Fibroblast of lung (primary cell): ENCODE measurements at places on chromosomes 4 and X. TPM values are rescaled to one million over a fixed set of nuclear protein-coding genes. Genes with fewer than 3 reads are reported as not detected.

The ZNF280C gene
- 2.3 and 4.1 TPM in 2 replicates for total RNA-seq

The SOX3 gene
- total RNA-seq, result not detected in 2 replicates

The CNGA1 gene
- total RNA-seq, result not detected in 2 replicates

The GLUD2 gene
- 1.3 and 1.8 TPM in 2 replicates for total RNA-seq

DNA sequence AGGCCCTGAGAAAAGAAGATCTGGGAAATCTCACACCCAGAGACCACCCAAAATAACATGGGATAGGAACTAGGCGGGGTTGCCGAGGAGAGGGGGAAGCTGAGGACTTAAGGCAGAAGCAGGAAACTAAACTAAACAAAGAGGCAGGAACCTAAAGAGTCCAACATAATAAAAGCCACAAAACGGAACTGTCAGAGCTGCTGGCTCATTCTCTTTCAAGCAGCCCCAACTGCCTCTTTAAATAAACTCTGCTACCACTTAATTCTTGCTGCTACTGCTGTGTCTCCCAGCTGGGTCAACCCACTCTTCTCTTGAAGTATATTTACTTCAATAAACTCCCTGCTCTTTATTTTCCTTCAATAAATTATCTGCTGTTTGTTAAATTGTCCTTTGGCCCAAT lies 44.5 kb downstream of the MAGEB16 start:
- no peak for DNase-seq

DNA sequence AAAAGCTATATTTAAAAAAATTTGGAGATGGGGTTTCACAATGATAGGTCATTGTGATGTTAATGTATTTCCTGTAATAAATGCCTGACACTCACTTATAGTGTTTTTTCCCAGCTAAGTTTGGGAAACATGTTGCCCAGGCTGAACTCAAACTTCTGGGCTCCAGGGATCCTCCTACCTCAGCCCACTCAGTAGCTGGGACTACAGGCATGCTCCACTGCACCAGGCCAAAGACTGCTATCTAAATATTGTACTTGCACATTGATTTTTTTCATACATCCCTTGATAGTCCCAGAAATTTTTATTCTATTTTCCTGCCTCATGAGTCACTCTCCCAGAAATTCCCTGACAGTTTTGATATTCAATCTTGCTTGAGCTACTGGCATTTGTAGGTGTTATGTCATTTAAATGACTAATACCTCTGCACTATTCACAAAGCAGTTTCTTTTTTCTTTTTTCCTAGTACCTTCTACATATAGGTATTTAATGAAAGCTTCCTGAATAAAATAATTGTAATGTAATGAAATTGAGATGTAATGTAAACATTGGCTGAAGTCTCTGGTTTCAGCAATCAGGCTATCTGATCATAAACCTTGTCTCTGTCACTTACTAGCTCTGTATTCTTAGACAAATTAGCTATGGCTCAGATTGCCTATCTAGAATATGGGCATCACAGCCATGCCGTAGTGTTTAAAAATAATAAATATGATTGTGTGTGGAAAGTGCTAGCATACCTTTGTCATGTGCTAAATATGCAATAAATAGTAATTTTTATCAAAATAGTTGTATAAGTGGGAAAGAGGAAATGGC lies 1973.0 kb upstream of the AGA start:
- peak; percentile 74 for DNase-seq

GRCh38 chr4:136395212-136395722 lies 1137.0 kb downstream of the PCDH18 start:
- DNase-seq, result no peak

DNA sequence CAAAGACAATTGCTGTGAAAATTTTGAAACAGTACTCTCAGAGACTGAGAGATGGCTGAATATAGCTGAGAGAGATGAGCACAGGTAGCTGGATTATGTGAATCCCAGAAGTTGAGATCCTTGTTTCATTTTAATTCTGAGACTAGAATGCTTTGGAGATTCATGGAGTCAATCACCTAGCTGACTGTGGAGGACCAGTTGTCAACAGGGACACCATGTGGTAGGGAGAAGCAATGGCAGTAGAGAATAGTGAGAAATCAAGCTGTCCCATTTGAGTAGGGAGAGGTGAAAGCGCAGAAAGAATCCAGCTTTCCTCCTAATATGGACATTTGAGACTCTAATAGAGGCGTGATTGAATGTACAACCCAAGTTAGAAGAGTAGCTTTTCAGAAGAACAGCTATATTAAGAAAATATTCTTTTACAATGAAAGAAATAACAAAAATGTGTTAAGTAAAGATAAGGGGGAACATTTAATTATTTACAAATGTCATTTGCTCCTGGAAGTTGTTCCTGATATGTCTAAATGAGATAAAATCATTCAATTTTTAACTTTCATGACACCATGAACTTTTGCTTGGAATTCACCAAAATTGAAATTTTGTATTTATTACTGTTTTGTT lies 30.3 kb upstream of the GLRB start:
- peak; percentile 74 for DNase-seq

- no peak for DNase-seq
Observed at GRCh38 chr4:114200026-114200425, 220.6 kb upstream of the ARSJ start.

DNA sequence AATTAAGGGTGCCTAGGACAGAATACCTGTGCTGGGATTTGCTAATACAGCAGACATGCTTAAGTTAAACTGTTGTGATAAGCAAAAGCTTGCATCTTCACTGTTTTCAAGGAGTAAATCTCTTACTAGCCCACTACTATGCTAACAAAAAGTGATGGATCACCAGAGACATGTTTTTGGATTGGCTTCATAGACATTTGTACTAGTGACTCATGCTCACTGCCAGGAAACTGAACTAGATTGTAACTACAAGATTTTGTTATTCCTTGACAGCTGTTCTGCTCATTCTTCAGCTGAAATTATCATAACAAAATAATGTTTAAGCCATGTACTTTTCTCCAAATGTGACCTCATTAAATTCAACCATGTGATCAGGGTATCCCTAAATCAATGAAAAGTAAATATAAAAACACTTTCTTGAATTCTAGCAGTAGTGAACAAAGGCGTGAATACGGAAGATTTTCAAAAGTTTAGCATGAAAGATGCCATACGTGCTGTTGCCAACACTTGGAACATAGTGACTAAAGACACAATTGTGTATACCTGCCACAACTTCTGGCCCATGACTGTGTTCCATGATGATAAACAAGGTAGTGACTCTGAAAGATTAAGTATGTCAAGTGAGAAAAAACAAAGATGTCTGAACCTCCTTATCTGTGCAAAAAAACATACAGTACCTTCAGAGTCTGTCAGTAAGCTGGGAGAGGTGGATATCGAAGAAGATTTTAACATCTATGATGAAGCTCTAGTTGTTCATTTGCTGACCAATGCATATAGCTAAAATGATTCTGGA lies 154.0 kb downstream of the BTC start:
- peak; percentile 91 for DNase-seq

GRCh38 chr4:19659101-19659500 lies 592.6 kb upstream of the SLIT2 start:
- no peak for DNase-seq
